ENCODE measurements at places on chromosomes 4 and X. TPM values are rescaled to one million over a fixed set of nuclear protein-coding genes. Genes with fewer than 3 reads are reported as not detected.

Gene TRPC3
- polyA plus RNA-seq: 0.22 TPM

Gene PNMA5
- polyA plus RNA-seq: 0.07 TPM

Gene ODAPH
- not detected for polyA plus RNA-seq

Gene SLC7A11
- polyA plus RNA-seq: 0.07 TPM

Gene MTCP1
- 119 TPM for polyA plus RNA-seq

Gene CSN1S1
- polyA plus RNA-seq: 0.17 TPM

Gene PHEX
- polyA plus RNA-seq: 0.08 TPM

Gene GSX2
- not detected for polyA plus RNA-seq

Gene TKTL2
- polyA plus RNA-seq: not detected

Gene MAGEA12
- not detected for polyA plus RNA-seq

Gene SPOCK3
- 6.4 TPM for polyA plus RNA-seq

Gene SULT1E1
- 24.1 TPM for polyA plus RNA-seq

Gene FATE1
- polyA plus RNA-seq: 0.40 TPM

Gene PGRMC2
- 152 TPM for polyA plus RNA-seq

Gene SPANXN4
- not detected for polyA plus RNA-seq
